ENCODE measurements at places on chromosomes 1 and 21.

GRCh38 chr1:41905093-41905675 lies 13.5 kb downstream of the HIVEP3 start:
- DNase-seq, result no peak

GRCh38 chr1:39104158-39105060 lies 78.3 kb downstream of the NDUFS5 start:
- DNase-seq, result no peak

DNA sequence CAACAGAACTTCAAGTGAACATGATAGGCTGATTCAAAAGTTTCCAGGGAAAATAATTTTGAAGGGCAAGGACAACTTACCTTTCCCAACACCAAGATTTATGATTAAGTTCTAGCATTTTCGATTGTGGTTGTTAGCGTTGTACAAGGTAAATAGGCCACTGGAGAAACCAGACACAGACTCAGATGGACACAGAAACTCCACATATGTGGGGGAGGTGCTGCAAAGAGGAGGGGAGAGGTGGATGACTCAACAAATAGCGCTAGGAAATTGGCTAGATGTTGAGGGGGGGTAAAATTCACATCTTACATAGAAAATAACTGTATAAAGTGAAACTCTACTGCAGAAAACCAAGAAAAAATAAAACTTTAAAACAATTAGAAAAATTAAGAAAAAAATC lies 564.4 kb downstream of the MATN1 start:
- DNase-seq, result no peak

DNA sequence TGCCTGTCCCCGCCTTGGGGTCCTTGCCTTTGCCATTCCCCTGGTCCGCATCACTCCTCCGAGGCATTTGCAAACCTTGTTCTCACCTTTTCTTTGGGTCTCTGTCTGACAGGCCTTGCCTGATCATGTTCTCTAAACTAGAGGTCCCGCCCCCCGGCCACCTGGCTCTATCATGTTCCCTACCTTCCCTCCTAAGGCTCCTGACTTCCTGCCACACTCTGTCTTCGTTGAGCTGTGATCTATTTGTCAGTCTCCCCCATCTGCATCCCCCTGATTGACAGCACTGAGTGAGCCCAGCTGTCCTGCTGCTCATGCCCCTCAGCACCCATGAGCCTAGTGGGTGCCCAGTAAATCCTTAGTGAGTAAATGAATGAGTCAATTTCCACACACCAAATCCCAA lies 22.8 kb downstream of the ERG start:
- DNase-seq, result no peak

DNA sequence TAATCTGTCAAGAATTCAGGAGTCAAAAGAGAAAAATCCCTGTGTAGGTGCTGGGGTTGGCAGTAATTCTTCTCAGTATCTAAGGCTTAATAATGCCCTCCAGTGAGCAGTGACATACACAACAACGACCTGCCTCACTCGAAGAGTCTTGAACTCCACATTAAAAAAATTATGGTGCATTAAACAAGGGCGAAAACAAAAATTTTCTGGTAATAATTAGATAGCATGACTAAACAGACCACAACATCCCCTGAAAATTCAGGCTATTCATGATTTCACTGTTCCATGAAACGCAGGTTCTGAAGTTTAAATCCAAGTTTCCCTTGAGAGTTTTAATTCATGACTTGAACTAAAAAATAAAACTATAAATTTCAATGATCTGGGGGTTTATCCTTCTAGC lies 5.1 kb downstream of the SRSF4 start:
- no peak for DNase-seq

All from stimulated activated CD4-positive, alpha-beta T cell treated with anti-CD3 and anti-CD28 coated beads, Interleukin-1b, Interleukin-23, amount 100 ng/mL, for 48 hours (primary cell).